ENCODE measurements at places on chromosomes 5 and 9.

DNA sequence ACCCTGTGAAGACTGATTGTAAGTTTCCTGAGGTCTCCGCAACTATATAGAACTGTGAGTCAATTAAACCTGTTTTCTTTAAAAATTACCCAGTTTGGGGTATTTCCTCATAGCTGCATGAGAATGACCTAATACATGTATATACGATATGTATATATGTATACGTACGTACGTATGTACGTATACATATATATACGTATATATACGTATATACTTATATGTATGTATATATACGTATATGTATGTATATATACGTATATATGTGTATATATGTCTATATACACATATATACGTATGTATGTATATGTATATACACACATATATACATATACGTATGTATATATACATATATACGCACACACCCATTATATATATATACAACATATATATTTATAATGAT, 1153.0 kb upstream of the CDH18 start:
- DNase-seq: no peak

DNA sequence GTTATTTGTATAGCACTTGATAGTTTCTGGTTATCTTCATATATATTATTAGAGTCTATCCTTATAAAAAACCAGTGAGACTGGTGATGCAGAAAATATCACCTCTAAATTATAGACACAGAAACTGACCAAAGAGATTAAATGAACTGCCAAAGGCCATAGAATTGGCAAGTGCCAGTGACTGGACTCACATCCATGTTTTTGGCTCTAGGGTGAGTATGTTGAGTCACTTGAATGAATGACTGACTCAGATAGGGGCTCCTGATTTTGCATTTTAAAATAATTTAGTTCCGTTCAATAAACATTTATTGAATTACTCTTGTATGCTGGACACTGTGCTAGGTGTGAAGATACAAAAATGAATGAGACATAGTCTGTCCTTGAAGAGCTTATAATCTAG, 70.7 kb downstream of the NR2F1 start:
- DNase-seq: no peak

GRCh38 chr5:69074664-69075521, 18.9 kb upstream of the SLC30A5 start:
- no peak for DNase-seq

DNA sequence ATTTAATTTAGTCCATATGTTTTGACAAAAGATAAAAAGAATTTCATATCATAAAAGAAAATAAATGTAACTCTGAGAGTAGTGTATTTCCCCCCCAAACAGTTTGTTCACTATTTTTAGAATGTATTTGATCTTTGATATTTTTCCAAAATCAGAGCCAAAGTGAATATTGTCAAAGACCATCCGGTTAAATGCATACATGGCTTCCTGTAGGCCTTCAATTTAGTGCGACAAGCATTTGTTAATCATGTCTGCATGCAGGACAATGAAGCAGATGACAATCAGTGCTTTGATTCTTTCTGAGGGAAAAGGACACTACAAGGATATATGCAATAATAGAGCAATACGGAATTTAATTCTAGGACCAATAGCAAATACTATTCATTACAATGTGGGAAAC, 79.8 kb downstream of the ACTBL2 start:
- no peak for DNase-seq

- no peak for DNase-seq
Measured at GRCh38 chr9:73183917-73184861, 32.5 kb downstream of the ANXA1 start.

DNA sequence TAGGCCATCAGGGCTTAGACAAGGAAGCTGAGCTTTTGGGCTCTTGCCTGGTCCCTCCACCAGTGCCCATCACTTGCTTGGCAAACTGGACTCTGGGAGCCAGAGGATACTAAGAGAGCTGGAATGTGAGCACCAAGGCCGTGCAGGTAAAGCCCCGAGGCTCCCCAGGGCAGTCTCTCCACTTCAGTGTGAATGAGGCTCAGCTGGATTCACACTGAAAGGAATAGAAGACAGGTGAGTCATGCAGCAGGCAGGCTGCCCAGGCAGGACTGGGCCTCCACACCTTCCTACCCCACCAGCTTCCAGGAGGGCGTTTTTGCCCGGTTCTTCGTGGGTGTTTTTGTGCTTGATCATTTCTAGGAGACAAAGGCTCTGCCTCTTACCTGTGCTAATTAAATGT, 7.3 kb upstream of the CTSV start:
- no peak for DNase-seq

- DNase-seq: no peak
Measured at GRCh38 chr9:70229026-70229425, 29.8 kb upstream of the SMC5 start.

- DNase-seq: no peak
Measured at GRCh38 chr5:154276973-154277331, 86.4 kb downstream of the GALNT10 start.

- DNase-seq: no peak
Measured at GRCh38 chr5:102578362-102578761, 79.6 kb upstream of the SLCO6A1 start.

DNA sequence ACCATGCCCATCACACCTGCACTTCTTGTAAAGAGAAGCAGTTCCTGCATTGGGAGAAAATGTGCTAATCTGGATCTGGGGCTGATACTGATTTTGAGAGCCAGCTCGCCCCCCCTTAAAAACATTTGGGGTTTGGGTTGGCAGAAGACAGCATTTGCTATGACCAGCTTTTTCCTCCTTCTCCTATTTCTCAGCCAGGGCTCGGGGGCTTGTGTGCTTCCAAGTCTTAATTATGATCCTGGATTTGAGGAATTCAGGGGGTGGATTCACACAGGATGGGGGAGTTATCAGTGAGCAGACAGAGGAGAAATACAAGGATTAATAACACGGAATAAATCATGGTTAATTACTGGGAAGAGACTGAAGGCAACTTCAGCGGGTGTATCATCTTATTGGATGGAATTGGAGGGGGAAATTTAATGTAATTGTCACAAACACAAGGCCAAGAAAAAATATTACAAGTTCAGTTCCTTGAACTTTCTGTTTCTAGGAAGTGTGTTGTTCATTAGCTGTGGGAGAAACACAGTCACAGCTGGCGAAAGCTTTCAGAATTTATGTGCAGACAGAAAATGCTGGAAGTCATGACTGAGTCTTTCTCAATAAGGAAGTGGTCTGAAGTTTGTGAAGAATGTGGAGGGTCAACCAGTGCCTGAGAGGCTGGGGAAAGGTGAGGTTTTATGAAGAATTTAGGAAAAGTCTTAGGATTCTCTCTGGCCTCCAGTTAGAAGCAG, 15.3 kb downstream of the C9orf152 start:
- no peak for DNase-seq

GRCh38 chr5:150192462-150192861, 2.6 kb downstream of the SLC6A7 start:
- DNase-seq: no peak

DNA sequence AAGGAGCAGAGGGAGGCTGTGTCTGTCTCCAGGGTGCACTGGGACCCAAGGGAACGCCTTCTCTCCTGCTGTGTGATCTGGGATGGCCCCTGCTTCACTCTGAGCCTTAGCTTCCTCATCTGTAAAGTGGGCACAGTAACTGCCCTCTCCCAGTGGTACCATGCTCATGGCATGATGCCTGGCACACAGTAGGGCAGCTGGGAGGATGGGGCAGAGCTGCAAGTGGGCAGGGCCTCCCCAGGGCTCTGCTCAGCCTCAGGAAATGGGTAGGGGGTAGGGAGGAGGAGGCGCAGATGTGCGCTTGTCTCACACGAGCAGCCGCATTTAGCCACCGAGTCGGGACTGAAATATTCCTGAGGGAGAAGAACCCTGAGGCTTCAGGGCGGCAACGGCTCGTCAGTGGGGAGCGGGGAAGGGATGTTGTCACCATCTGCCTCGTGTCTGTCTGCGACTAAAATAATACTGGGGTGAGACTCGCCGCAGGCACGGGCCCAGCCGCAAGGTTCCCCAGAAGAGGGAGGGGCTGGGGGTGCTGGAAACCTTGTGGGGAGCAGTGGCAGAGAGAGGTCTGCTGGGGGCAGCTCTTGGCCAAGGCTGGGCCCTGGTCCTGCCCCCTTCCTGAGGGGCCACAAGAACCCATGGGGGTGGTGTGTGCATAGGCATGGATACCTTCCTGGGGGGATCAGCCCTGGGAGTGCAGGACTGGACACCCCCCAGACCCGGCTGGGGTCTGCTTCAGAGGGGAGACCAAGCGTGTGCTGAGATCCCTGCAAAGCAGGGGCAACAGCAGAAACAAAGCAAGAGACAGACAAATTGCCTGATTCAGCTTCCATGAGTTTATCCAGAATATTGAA, 55.2 kb upstream of the PSD2 start:
- no peak for DNase-seq

GRCh38 chr9:706606-707459, 134.7 kb upstream of the DMRT1 start:
- peak; percentile 70 for DNase-seq

DNA sequence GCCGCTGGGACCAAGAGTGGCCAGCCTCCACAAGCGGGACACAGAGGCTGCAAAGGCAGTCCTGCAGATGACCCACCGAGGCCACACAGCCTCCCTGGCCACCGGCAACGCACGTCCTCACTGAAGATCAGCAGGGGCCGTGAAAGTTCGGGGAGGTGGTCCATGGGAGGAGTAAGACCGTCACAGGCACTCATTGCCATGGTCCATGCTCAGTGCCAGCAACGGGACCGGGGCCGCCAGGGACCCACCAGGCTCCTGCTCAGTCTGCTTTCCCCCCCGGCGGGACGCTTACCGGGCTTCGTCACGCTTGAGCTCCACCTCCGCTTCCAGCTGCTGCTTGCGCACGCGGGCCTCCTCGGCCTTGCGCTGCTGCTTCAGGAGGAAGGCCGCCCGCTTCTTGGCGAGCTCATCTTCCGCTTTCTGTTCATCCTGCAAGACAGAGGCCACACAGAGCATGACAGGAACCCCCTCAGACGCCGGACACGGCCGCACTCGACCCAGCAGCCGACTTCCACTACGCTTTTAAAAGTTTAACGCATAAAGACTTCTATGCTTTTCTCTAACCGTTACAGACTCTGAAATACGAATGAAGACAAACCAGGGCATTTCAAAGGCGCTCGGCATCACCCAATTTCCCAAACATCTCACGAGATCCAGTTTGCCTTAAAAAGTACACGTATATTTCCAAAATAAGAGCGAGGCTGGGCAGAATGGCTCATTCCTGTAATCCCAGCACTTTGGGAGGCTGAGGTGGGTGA, 88.4 kb downstream of the CAMSAP1 start:
- peak; percentile 44 for DNase-seq

DNA sequence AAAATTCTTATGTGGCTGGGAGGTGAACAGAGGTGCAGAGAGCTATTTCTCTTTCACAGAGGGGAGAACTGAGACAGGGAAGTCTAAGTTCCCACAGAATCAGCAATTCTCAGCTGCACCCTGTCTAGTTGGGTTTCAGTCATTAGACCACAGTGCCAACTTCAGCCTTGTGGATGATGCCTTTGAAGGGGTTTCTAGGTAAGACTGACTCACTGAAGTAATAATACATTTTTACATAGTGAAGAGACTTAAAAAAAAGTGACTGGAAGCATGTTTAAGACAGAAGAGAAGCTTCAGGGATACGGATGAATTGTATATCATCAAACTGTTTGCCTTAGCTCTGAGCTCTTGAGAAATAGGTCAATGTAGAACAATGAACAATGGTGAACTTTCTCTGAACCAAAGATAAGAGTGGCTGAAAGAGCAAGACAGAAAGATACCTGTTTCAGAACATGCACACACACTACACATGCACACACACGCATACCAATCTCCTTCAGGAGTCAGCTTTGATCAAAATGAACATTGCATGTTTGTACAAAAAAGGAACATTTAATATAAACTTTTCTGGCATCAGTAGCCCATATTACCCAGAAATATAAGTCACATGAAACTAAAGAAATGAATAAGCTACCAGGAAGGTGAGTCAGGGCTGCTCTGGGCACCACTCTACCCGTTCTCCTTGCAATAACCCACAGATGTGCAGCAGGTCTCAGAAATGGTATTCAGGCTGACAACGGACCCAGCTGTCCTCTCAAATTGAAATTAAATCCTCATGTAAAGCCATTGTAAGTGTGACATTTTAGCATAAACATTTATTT, 12.6 kb upstream of the FYB1 start:
- no peak for DNase-seq

DNA sequence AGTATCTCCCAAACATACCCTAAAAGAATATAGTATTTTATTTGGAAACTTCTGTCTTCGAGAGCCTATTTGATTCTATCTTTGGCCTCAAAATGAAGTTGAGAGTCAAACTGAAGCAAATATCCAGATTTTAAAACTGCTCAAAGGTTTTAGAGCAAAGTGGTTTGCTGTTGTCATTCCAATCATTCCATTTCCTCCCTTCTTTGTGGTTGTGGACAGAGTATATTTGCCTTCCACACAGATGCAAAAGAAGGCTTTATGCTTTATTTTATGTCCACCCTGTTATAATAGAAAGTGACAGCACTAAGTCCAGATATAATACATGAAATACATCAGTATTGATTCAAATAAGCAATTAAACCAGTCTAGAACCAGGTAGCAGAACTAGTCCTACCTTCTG, 12.4 kb downstream of the GZMK start:
- no peak for DNase-seq

- DNase-seq: peak; percentile 76
Measured at GRCh38 chr5:372996-373709, 51.6 kb downstream of the AHRR start.

DNA sequence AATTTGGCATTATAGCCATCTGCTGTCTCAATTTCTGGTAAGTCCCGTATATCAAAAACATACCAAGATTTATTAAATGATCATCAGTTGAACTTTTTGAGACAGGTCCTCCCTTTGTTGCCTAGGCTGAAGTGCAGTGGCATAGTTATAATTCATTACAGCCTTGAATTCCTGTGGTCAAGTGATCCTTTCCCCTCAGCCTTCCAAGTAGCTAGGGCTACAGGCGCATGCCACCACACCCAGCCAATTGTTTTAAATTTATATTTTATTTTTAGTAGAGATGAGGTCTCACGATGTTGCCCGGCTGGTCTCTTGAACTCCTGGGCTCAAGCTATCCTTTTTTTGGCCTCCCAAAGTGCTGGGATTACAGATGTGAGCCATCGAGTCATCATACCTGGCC, 418.9 kb downstream of the ARHGEF28 start:
- no peak for DNase-seq

- no peak for DNase-seq
Measured at GRCh38 chr9:126056312-126057021, 270.2 kb upstream of the MVB12B start.
